SJCRH30 (cell line): ENCODE measurements at places on chromosomes 2 and 18. TPM values are rescaled to one million over a fixed set of nuclear protein-coding genes. Genes with fewer than 3 reads are reported as not detected.

The METAP1D gene
- total RNA-seq: 6.0 and 6.9 TPM in 2 replicates

The CFAP221 gene
- not detected in 2 replicates for total RNA-seq

The CPO gene
- not detected in 2 replicates for total RNA-seq

The DYNAP gene
- total RNA-seq: not detected in 2 replicates

The ASB18 gene
- total RNA-seq: 0.04 TPM in 1 of 2 replicates, not detected in the other

The DCDC2C gene
- not detected in 2 replicates for total RNA-seq

The CPSF3 gene
- 99.4 and 116 TPM in 2 replicates for total RNA-seq

The SERPINB10 gene
- not detected in 2 replicates for total RNA-seq

The SP5 gene
- total RNA-seq: 0.10 TPM in 1 of 2 replicates, not detected in the other
